MV-4-11 (cell line): ENCODE measurements at places on chromosomes 1 and 21.
A peak's percentile ranks its signal among the peaks of the same experiment; 100 is the strongest.

GRCh38 chr1:117570988-117571409, 34.8 kb upstream of the TENT5C start:
- DNase-seq = no peak

DNA sequence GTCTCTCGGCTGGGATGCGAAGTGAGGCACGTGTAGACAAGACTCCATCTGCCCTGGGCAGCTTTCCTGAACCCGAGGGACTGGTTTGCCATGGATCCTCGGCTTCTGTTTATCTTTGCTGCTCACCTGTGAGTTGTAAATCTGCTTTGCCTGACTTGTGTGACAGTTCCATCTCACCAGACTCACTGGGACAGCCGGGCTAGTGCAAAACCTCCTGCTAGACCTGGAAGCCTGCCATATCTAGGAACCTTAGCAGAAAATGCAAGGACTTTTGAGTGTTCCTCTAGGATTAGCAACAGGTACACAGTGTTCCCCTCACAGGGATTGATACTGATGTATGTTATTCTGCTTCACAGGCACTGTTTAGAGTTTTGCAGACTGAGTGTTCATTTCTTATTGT, 218.6 kb downstream of the URB2 start:
- no peak for DNase-seq

GRCh38 chr1:93215322-93215721, 34.8 kb downstream of the CCDC18 start:
- DNase-seq = no peak

DNA sequence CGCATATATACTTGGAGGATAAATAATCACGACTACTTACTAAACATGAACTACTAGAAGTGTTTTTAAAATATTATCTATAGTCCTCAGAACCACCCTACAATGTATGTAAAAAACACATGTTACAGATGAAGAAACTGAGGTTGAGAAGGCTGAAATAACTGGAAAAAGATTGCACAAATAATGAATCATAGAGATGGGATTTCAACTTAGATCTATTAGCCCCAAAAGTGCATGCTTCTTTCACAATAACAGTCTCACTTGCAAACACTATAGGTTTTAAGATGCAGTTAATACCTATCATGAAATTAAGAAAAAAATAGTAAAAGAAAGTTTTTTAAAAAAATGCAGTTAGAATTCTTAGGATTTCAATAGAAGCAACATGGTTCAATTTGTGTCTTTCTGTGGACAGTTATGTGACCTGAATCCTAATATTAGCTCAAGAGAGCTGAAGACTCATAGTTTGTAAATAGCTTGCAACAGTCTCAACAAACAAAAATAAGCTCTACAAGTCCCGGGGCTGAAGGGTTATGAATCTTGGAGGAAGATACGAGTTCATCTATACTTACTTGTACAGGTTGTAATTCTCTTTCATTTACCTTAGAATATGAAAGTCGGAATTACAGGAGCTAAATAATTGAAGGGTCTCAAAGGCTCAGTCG, 58.6 kb upstream of the NTPCR start:
- DNase-seq = peak; percentile 51

GRCh38 chr1:156001662-156002171, 19.0 kb downstream of the SSR2 start:
- DNase-seq = peak; percentile 50

- no peak for DNase-seq
Measured at GRCh38 chr1:236425031-236425663, 31.1 kb downstream of the EDARADD start.

GRCh38 chr1:183251959-183252450, 65.9 kb downstream of the LAMC2 start:
- no peak for DNase-seq

DNA sequence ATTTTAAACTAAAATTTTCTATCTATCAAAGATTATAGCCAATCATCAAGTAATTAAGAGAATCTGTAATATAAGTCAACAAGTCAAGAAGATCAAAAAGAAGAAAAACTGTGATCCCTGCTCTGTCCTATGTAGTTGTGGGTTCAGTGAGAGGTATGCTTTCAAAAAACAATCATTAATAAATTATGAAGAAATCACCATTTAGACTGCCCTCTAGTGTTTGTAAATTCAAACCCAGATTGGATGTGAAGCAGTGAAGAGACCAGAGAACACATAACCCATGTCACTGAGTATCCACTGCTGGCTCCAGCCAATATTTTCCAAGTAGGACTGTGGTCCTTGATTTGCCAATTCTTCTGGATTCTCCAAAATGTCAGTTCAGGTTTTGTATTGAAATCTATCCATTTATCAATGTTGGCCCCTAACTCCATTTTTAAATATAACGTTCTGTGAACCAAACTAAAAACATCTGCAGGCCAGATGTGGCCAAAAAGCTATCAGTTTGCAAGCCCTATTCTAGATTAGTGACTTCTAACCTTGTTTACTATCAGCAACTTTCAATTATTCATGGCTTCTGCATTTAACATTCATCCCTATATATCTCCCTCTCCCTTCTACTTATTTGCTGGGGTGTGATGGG, 467.5 kb upstream of the CXADR start:
- DNase-seq = peak; percentile 7

- DNase-seq = no peak
Measured at GRCh38 chr1:184646824-184647223, 107.8 kb downstream of the EDEM3 start.

DNA sequence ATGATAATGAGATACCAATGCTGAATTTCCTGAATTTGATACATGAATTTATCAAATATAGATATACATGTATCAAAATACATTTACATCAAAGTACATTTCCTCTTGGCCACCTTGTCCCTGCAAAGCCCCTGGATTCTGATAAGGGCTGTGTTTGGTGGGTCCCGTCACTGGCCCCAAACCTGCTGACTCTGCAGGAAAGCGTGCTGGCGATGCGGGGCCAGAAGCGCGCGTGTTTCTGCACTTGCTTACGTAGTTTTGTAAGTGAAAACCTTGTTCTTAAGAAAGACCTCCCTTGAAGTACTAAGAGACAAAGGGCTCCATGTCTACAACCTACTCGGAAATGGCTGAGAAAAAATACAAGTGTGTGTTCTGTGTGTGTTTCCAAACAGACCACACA, 11.0 kb downstream of the ITGB2 start:
- DNase-seq = no peak

GRCh38 chr1:37073854-37074379, 39.6 kb upstream of the GRIK3 start:
- DNase-seq = no peak

GRCh38 chr1:180415985-180416633, 86.3 kb downstream of the ACBD6 start:
- DNase-seq = peak; percentile 30

- no peak for DNase-seq
Measured at GRCh38 chr1:175232335-175232734, 39.8 kb upstream of the KIAA0040 start.

- DNase-seq = no peak
Measured at GRCh38 chr1:225534135-225534534, 106.3 kb upstream of the LBR start.

DNA sequence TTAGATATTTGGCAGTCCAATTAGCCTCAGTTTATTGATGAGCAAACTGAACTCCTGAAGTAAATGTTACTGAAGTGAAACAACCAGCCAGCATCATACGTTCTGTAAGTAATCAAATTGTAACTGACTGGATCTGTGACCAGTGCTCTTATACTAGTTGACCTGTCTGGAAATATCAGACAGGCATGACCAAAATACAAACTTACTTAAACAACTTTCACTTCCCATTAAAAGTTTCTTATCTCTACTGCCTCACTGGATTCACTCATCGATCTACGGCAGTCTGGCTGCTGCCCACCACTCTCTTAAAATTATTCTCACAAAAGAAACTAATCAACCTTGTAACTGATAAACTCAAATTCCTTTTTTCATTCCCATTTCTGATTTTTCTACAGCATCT, 56.4 kb downstream of the WDR3 start:
- peak; percentile 16 for DNase-seq

DNA sequence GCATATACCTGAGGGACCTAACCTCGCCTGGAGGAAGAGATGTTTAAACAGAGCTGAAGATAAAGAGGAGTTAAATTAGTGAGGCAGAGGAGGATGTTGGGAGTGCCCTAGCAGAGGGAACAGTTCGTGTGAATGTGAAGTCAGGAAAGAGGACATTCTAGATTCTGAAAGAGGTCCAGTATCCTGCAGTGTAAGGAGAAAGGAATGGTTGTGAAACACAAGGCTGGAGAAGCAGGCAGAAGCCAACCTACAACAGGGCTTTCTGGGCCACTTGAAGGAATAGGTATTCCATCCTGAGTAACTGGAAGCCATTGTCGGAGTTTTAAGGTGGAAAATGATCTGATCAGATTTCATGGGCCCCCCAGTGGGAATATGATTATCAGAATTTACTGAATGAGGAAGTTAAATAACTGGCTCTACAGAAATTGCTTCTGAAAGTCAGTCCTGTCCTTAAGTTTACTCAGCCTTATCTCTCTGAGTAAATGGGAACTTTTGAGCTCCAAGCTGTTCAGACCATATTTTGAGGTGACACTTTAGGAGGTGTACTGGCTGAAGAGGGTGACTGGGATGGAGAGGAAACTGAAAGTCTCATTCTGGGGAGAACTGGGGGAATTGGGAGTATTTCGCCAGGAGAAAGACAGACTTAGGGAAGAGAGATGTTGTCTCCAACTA, 24.4 kb upstream of the FAAH start:
- DNase-seq = peak; percentile 50

GRCh38 chr1:109728870-109729269, 12.0 kb downstream of the GSTM3 start:
- DNase-seq = no peak

- no peak for DNase-seq
Measured at GRCh38 chr1:194447636-194448035, 1261.2 kb upstream of the B3GALT2 start.

- no peak for DNase-seq
Measured at GRCh38 chr21:14585122-14585521, 39.0 kb upstream of the SAMSN1 start.

- DNase-seq = no peak
Measured at GRCh38 chr1:237103021-237103420, 61.0 kb downstream of the RYR2 start.

DNA sequence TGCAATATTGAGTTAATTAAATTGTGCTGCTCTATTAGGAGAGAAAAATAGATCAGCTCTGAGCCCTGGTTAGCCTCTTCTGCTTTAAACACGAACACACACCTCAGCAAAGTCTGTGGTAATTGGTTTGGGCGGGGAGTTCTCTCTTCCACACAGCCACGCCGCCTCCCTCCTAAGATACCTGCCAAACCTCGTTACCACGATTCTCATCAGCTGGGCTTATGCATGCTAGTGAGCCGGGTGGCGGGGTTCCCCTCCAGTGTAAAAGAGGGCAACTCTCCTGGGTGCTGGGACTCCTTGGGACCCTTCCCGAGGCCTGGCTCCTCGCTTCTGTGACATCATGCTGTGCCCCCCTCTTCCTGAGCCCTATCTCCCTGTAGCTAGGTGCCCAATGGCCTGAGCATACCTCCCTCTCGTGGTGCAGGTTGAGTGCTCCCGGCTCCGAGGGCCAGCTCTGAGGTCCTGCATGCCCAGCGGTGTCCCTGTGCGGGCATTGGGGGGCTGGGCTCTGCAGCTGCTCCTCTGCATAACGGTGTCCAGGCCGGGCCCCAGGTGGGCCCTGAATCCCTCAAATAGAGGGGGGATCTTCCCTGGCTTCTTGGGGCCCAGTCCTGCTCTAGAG, 182.9 kb downstream of the PRDM16 start:
- DNase-seq = no peak

DNA sequence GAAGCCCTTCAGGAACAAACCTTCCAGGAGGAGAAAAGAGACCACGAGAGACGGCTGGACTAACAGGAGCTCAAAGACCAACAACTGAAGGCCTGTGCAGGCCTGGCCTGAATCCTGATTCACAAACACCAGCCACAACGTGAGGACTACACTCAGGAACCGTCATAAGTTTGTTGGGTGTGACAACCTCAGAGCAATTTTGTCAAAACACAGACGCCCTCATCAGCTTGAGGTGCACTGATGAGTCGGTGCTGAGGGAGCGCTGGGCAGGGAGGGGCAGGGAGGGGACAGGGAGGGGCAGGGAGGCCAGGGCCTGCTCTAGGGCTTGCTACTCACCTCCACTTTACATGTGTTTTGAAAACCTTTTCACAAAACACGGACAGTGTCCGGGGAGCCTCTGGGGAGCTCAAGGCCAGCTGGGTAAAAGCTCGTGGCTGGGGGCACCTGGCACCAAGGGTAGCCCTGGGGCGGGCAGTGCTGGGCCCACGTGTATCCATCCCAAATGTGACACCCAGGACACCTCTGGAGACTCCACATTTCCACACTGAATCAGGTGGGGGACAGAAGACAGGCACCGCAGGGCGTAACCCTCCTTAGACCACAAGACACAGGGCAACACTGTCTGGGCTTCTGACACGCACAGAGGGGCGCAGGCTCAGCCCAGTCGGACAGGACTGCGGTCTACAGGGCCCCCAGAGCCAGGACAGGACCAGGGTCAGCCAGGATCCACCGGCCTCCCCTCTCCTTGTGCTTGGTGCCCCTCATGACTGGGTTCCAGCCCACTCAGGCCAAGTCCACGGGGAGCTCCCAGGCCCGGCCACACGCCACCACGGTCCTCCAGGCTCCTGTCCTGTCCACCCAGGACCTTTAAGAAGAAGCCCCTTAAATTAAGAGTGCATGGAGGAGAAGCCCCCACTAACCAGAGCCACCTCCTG, 16.5 kb downstream of the LSS start:
- no peak for DNase-seq

GRCh38 chr1:43066578-43066977, 105.5 kb downstream of the EBNA1BP2 start:
- no peak for DNase-seq

DNA sequence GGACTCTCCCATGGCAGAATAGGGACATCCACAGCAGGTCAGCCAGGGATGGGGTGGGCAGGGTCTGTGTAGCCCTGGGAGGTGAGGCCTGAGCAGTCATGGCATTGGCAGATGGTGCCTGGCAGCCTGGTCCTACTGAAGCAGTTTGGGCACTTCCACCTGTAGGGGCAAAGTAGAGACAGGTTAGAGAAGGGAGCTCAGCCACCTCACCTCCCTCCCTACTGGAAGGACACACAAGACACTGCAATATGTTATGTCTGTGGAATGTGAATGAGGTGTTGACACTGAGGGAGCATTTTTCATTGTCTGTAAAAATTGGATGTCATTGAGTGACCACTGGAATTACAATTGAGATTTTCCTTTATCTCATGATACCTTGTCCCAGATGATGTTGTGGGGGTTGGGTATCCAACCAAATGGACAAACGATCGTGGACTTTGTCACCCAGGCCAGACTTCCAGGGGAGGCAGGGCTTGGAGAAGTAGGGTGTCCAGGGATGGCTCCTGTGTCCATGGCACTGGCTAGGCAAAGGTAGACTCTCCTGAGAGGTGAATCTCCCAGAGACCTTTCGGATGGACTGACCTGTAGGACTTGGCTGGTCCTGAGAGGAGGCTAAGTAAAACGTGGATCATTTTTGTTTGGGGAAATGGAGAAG, 9.7 kb downstream of the SHISA4 start:
- no peak for DNase-seq
